ENCODE measurements at places on chromosomes 7 and 10. TPM values are rescaled to one million over a fixed set of nuclear protein-coding genes. Genes with fewer than 3 reads are reported as not detected.

DNA sequence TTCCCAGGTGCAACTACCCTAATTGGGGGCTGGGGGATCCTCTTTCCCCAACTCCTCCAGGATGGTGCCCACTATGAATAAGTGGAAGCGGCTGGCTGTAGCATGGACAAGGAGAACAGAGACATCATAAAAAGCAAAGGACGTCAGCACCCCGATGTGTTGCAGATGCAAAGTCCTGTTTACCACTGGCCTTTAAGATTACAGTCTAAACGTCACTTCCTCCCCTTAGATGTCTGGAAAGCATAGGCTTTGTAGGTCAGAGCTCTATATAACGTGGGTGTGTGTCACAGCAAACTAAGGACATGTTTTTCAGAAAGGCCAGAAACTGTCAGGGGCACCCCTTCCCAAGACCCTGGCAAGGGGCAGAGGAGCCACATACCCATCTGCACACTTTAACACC, 7.9 kb downstream of the COBL start:
- no peak for ATAC-seq

DNA sequence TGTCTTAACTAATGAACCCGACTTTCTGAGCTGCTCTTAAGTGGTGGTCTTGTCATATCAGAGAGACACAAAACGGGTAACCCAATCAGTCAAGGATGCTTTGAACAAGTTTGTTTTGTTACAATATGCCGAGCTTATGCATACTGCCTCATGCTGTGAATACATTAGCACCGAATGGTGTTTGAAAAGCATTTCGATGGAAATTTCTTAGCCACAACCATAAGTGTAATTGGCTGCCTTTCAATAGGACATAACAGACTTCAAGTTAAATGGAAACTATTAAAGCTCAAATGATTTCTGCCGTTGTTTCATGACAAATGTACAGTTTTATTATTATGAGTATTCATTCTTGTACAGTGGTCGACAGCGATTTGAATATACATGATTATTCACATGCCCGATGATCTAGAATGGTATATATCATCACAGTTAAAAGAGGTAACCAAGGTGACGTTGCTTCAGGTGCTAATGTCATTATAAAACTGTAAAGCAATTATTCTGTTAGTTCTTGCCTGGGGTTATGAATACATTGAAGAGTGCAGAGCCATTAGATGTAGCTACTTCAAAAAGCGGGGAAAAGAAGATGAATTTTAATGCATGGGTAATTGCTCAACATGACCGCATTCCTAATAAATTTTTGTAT, 118.8 kb downstream of the EBF3 start:
- no peak for ATAC-seq

- no peak for ATAC-seq
Measured at GRCh38 chr7:25727876-25728275, 424.1 kb upstream of the NFE2L3 start.

Gene ARHGEF5
- total RNA-seq: 47.0 TPM

GRCh38 chr10:95840681-95841080, 67.1 kb upstream of the CC2D2B start:
- no peak for ATAC-seq

Gene ATP5F1C
- 316 TPM for total RNA-seq
